ENCODE measurements at places on chromosomes 12 and 14. TPM values are rescaled to one million over a fixed set of nuclear protein-coding genes. Genes with fewer than 3 reads are reported as not detected.

Gene ZFP36L1
- 365 TPM for total RNA-seq

Gene RAB3IP
- total RNA-seq: 61.0 TPM

DNA sequence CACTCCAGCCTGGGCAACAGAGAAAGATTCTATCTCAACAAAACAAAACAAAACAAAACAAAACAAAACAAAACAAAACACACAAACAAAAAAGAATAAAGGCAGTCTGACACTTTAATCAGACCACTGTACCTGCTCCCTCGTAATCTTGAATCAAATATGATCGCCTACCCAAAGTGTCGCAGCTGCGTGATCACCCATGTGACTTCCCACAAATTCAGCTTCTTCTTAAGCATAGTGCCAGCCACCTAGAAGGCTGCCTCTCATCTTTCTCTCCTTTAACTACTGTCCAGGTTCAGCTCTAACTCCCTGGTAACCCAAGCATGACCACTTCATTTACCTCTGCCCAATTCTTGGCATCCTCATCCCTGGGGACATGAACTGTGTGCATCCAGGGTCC, 37.4 kb downstream of the FMNL3 start:
- no peaks in the 10 kb centered on the region for H3K36me3 ChIP-seq
- DNase-seq: no peak
- no peak overlapping the region for H3K4me3 ChIP-seq
- H3K4me1 ChIP-seq: peaks cover 28% of the 10 kb centered on the region
- H3K27me3 ChIP-seq: no peaks in the 10 kb centered on the region

- H3K27ac ChIP-seq: no peak overlapping the region
- H3K4me1 ChIP-seq: peaks cover 15% of the 10 kb centered on the region
- no peaks in the 10 kb centered on the region for H3K36me3 ChIP-seq
Observed at GRCh38 chr14:34465069-34465859, 3.2 kb upstream of the SPTSSA start.

DNA sequence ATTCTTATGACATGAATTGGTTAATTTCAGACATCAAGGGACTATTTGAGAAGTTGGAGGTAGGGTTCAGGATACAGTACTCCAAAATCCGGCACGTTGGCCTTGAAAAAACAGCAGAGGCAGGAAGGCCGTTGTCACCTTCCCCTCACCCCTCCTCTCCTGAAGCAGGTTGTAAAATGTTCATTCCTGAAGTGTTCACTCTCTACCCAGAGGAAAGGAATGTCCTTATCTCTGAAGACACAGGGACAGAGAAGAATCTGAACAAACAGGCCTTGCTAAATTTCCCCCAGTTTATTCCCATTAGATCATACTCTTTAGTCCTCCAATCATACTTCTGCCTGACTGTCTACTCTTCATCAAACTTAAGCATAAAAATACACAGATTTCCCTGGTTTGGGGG, 313.6 kb downstream of the ZFP36L1 start:
- H3K27me3 ChIP-seq: no peaks in the 10 kb centered on the region
- peak overlapping the region; percentile 19 for H3K27ac ChIP-seq
- H3K4me3 ChIP-seq: no peak overlapping the region
- DNase-seq: no peak

- H3K4me1 ChIP-seq: no peaks in the 10 kb centered on the region
- H3K27ac ChIP-seq: no peak overlapping the region
- no peak overlapping the region for H3K4me3 ChIP-seq
- H3K27me3 ChIP-seq: no peaks in the 10 kb centered on the region
- no peaks in the 10 kb centered on the region for H3K36me3 ChIP-seq
Observed at GRCh38 chr14:79585845-79586244, 625.5 kb downstream of the DIO2 start.

GRCh38 chr14:99549684-99550083, 54.3 kb downstream of the CCDC85C start:
- H3K4me1 ChIP-seq: peaks cover 59% of the 10 kb centered on the region
- no peak overlapping the region for H3K4me3 ChIP-seq
- H3K27ac ChIP-seq: no peak overlapping the region
- no peak for DNase-seq
- no peaks in the 10 kb centered on the region for H3K27me3 ChIP-seq

Data from body of pancreas (tissue), 4 donors.